ENCODE measurements at places on chromosomes 2 and 18. TPM values are rescaled to one million over a fixed set of nuclear protein-coding genes. Genes with fewer than 3 reads are reported as not detected.
A peak's percentile ranks its signal among the peaks of the same experiment; 100 is the strongest.

GRCh38 chr2:232698556-232699091, 1.5 kb downstream of the GIGYF2 start:
- peaks cover 41% of the 10 kb centered on the region for H3K4me1 ChIP-seq
- no peak for DNase-seq
- peaks cover 23% of the 10 kb centered on the region for H3K36me3 ChIP-seq
- peak overlapping the region; percentile 87 for H3K4me3 ChIP-seq

- no peak overlapping the region for H3K4me3 ChIP-seq
- DNase-seq, result no peak
- H3K27ac ChIP-seq, result no peak overlapping the region
- peaks cover 3% of the 10 kb centered on the region for H3K27me3 ChIP-seq
- H3K36me3 ChIP-seq, result no peaks in the 10 kb centered on the region
These were observed 129.5 kb downstream of the TMEM182 start for GRCh38 chr2:102891296-102891695.

DNA sequence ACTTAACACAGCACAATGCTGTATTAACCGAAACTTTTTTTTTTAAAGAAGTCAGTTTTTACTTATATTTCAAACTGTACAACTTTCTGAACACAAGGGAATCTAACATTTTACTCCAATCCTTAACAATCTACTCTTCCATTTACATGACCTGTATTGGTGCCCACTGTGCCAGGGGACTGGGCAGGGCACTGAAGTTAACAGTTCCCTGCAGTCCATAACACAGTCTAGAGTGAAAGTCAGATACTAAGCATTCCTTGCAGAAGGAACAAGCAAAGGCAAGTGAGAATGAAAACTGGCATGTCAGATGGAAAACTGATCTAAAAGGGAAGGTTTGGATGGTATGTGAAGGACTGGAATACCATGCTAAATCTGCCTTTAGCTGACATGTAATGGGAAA, 29.8 kb downstream of the SUCLG1 start:
- peaks cover 28% of the 10 kb centered on the region for H3K36me3 ChIP-seq
- no peaks in the 10 kb centered on the region for H3K4me1 ChIP-seq
- H3K27me3 ChIP-seq, result no peaks in the 10 kb centered on the region
- H3K4me3 ChIP-seq, result no peak overlapping the region
- DNase-seq, result no peak

DNA sequence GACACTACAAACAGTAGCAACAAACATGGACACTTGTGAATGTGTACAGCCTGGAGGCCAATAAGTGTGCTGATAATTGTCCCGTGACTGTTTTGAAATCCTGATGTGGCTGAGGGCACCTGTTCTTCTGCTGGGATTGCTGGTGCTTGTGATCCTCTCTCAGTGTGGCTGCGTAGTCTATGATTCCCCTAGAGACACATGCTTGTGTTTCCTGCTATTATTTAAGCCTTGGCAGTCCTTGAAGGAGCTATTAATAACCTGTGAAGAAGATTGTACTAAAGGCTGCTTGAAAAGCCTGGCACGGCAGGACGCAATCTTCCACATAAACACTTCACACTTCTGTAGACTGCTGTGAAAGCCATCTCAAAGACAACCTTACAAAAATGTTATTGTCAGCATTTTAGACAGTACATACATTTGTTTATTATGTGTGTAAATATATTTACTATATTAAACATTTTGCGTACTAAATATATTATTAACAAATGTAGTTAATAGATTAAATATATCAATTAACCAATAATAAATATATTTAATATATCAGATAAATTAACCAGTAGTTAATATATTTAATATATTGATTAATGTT, 71.4 kb downstream of the GALR1 start:
- H3K27me3 ChIP-seq, result peaks cover 7% of the 10 kb centered on the region
- no peak for DNase-seq
- no peak overlapping the region for H3K27ac ChIP-seq
- H3K36me3 ChIP-seq, result no peaks in the 10 kb centered on the region

DNA sequence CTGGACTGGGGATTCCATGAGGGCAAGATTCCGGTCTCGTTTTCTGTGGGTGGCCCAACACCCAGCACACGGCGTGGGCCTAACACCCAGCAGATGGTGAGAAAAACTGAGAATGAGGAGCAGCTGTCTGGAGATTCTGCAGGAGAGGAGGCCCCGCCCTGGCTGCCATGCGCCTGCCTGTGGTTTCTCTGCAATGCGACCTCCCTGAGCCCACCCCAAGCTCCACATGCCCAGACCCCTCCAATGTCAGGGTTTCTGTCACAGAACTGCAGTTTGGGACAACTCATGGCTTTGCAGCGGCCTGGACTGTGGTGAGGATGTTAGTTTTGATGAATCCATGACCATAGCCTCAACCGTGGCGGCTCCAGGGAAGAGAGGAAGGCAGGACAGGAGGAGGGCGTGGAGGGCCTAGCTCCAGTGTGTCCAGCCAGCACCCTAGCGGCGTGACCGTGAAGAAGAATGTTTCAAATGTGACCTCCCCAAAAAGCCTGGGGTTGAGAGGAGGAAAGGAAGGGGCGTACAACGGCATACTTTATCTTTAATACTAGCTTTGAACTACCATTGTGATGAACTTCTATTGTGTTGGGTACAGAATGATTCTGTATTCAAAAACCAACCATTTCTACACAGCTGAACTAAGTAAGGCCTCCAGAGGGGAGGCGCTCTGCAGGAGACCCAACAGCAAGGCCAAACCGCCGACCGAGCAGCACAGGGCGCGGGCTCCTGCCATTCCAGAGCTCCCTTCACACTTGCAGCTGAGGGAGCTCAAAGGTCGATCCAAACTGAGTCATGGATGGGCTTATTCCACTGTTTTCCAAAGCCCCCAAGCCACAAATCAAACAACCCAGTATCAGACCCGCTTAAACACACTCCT, 3.4 kb downstream of the PXDN start:
- no peak overlapping the region for H3K4me3 ChIP-seq
- H3K36me3 ChIP-seq, result no peaks in the 10 kb centered on the region
- H3K27ac ChIP-seq, result no peak overlapping the region
- peaks cover 29% of the 10 kb centered on the region for H3K27me3 ChIP-seq
- H3K4me1 ChIP-seq, result peaks cover 5% of the 10 kb centered on the region

GRCh38 chr2:217903859-217904613, 98.8 kb downstream of the TNS1 start:
- DNase-seq, result no peak
- H3K4me3 ChIP-seq, result no peak overlapping the region
- peaks cover 14% of the 10 kb centered on the region for H3K27me3 ChIP-seq
- no peaks in the 10 kb centered on the region for H3K4me1 ChIP-seq

DNA sequence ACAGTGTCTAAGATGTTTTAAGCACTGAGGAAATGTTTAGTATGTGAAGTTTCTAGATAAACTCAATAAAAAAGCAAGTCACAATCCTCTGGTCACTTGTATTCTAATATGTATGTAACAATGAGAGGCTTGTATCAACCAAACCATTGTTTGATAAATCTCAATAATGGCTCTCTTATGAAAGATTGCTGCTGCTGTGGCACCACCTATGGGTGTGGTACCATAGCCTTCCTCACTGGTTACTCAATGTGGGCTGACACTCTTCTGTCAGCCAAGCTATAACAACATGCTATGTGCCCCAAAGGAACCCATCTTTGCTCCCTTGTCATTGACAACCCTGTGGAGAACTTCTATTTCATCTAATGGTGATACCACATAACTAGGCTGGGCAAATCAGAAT, 12.6 kb upstream of the RAB1A start:
- H3K4me3 ChIP-seq, result no peak overlapping the region
- H3K4me1 ChIP-seq, result no peaks in the 10 kb centered on the region
- no peaks in the 10 kb centered on the region for H3K27me3 ChIP-seq
- DNase-seq, result peak; percentile 27
- H3K27ac ChIP-seq, result no peak overlapping the region

DNA sequence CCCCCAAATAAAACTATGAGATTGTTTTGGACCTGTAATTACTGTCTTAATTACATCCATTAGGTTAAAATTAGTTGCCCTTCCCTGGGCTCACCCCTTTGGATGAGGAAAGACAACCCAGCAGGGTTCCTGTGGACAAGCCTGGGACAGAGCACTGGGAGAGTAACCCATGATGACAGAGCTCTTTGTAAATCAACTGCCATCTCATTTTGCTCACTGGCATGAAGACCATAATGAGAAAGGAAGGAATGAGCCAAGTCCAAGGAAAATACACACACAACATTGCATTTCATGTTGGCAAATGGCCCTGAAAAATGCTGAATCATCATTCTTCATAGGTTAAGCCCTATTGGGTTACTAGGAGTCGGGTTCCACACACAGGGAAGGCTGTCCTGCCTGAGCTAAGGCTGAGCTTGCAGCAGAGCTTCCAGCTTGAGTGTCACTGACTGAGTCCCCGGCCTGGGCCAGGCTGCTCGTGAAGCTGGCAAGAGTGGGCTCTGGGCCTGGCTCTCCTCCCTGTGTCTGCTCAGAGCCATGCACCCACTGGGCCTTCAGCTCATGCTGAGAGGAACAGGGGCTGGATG, 94.1 kb upstream of the ACAA2 start:
- H3K4me1 ChIP-seq, result no peaks in the 10 kb centered on the region
- no peak overlapping the region for H3K27ac ChIP-seq
- no peak overlapping the region for H3K4me3 ChIP-seq
- no peaks in the 10 kb centered on the region for H3K27me3 ChIP-seq

GRCh38 chr2:105812180-105813044, 67.7 kb downstream of the NCK2 start:
- no peaks in the 10 kb centered on the region for H3K27me3 ChIP-seq
- H3K4me3 ChIP-seq, result no peak overlapping the region
- H3K4me1 ChIP-seq, result peaks cover 81% of the 10 kb centered on the region
- no peak for DNase-seq

- no peaks in the 10 kb centered on the region for H3K27me3 ChIP-seq
- H3K27ac ChIP-seq, result no peak overlapping the region
- H3K4me1 ChIP-seq, result no peaks in the 10 kb centered on the region
- no peak overlapping the region for H3K4me3 ChIP-seq
These were observed 616.7 kb downstream of the TDRD15 start for GRCh38 chr2:21740484-21740883.

DNA sequence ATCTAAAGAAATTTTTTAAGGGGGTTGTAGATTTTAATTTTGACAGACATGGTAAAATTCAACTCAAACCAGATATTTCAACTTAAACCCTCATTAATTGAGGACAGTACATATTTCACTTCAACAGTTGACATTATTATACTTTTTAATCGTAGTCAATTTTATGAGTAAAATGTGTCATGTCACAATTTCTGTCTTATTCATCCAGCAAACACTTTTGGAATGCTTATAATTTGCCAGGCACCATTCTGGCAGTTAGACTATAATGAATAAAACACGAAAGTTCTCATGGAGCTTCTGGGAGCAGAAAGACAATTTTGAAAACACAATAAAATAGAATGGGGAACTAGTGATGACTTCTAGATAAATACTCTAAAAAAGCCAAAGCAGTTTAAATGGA, 1094.8 kb downstream of the SUCLG1 start:
- no peak for DNase-seq
- no peak overlapping the region for H3K4me3 ChIP-seq
- H3K4me1 ChIP-seq, result no peaks in the 10 kb centered on the region
- H3K27me3 ChIP-seq, result no peaks in the 10 kb centered on the region
- H3K27ac ChIP-seq, result no peak overlapping the region

- no peak for DNase-seq
- H3K4me1 ChIP-seq, result no peaks in the 10 kb centered on the region
- no peak overlapping the region for H3K4me3 ChIP-seq
- H3K27me3 ChIP-seq, result peaks cover 7% of the 10 kb centered on the region
- H3K36me3 ChIP-seq, result no peaks in the 10 kb centered on the region
These were observed 106.8 kb upstream of the SLC66A3 start for GRCh38 chr2:11048335-11049008.

GRCh38 chr18:10784596-10785202, 258.9 kb downstream of the NAPG start:
- no peak overlapping the region for H3K27ac ChIP-seq
- no peak for DNase-seq
- H3K4me3 ChIP-seq, result no peak overlapping the region
- no peaks in the 10 kb centered on the region for H3K36me3 ChIP-seq
- H3K27me3 ChIP-seq, result peaks cover 18% of the 10 kb centered on the region

GRCh38 chr2:203280428-203281064, 41.7 kb downstream of the CYP20A1 start:
- H3K4me3 ChIP-seq, result no peak overlapping the region
- DNase-seq, result no peak
- H3K36me3 ChIP-seq, result peaks cover 15% of the 10 kb centered on the region

GRCh38 chr18:23438608-23439366, 14.3 kb upstream of the RIOK3 start:
- no peak for DNase-seq
- H3K4me3 ChIP-seq, result peak overlapping the region; percentile 89
- no peaks in the 10 kb centered on the region for H3K36me3 ChIP-seq
- peaks cover 21% of the 10 kb centered on the region for H3K4me1 ChIP-seq

GRCh38 chr2:23487735-23488492, 102.9 kb downstream of the KLHL29 start:
- DNase-seq, result no peak
- H3K4me3 ChIP-seq, result no peak overlapping the region
- H3K4me1 ChIP-seq, result peaks cover 14% of the 10 kb centered on the region

- H3K4me3 ChIP-seq, result no peak overlapping the region
- peaks cover 2% of the 10 kb centered on the region for H3K36me3 ChIP-seq
These were observed 1783.9 kb downstream of the SUCLG1 start for GRCh38 chr2:82675186-82675585.

GRCh38 chr2:8520791-8521344, 161.0 kb upstream of the ID2 start:
- H3K36me3 ChIP-seq, result no peaks in the 10 kb centered on the region
- peak; percentile 72 for DNase-seq
- H3K4me1 ChIP-seq, result peaks cover 45% of the 10 kb centered on the region

DNA sequence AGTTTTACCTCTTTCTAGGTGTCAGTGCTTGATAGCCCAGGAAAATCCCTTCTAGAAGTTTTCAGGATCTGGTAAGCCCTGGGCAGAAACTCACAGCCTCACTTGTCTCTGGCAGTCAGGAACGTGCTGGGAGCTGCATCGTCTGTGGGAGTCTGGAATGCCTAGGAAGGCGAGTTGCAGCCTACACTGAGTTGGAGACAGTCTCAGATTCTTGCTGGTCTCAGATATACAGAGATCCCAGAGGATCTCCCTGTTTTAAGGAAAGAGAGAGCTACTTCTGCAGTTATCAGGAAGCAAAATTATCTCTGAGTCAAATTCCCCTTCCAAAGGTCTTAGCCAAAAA, 104.4 kb upstream of the CDC42EP3 start:
- DNase-seq, result no peak
- no peak overlapping the region for H3K27ac ChIP-seq
- H3K4me1 ChIP-seq, result no peaks in the 10 kb centered on the region
- H3K27me3 ChIP-seq, result no peaks in the 10 kb centered on the region

GRCh38 chr18:46296656-46297055, 192.5 kb downstream of the HAUS1 start:
- no peaks in the 10 kb centered on the region for H3K27me3 ChIP-seq
- H3K27ac ChIP-seq, result no peak overlapping the region
- H3K36me3 ChIP-seq, result no peaks in the 10 kb centered on the region
- no peak for DNase-seq

GRCh38 chr2:102489646-102490045, 16.6 kb downstream of the SLC9A4 start:
- peaks cover 27% of the 10 kb centered on the region for H3K27me3 ChIP-seq
- H3K4me1 ChIP-seq, result no peaks in the 10 kb centered on the region
- DNase-seq, result no peak
- no peaks in the 10 kb centered on the region for H3K36me3 ChIP-seq
- H3K4me3 ChIP-seq, result no peak overlapping the region

NOL4 gene
- not detected for total RNA-seq

PARD3B gene
- 0.43 TPM for total RNA-seq

POTEE gene
- total RNA-seq, result 0.45 TPM

CCDC74B gene
- total RNA-seq, result 4.1 TPM

SLC35F6 gene
- total RNA-seq, result 2.0 TPM

SULT1C2 gene
- total RNA-seq, result not detected

IL36A gene
- not detected for total RNA-seq

MC2R gene
- not detected for total RNA-seq

ERICH2 gene
- total RNA-seq, result not detected

SERPINB3 gene
- total RNA-seq, result not detected

UBXN2A gene
- 7.7 TPM for total RNA-seq

Measured in activated naive CD4-positive, alpha-beta T cell treated with anti-CD3 and anti-CD28 coated beads for 36 hours (primary cell).